ENCODE measurements at places on chromosomes 6 and 20.

DNA sequence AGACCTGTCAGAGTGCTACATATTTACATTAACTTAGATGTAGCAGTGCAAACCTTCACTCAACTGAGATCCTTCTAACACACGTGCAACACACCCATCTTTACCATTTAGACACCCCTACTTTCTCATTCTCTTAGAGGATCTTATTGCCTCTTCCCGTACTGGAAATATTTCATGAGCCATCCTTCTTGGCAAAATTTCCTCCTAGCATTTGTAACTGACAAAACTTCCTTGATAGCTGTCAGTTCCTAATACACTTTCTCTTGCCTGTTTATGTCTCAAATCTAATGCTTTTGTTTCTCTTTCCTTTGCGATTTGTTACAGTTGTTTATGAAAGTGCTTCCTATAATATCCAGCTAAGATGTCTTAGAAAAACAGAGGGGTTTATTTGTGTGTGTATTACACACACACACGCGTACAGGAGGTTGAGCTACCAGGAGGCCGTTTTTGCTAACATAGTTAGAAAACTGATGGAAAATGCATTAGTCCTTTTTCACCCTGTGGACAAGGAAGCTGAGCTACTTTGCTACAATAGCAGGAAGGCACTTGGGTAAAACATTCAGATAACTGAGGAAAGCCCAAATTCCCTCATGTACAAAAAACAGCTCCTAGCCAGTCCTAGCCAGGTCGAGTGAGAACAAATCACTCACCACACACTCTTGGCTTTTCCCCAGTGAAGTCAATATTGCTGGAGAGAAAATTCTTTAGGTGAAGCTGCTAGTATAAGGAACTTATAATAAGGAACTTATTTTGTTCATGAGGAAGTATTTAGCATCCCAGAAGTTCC is 153.6 kb downstream of the NFATC2 start:
- DNase-seq: no peak

DNA sequence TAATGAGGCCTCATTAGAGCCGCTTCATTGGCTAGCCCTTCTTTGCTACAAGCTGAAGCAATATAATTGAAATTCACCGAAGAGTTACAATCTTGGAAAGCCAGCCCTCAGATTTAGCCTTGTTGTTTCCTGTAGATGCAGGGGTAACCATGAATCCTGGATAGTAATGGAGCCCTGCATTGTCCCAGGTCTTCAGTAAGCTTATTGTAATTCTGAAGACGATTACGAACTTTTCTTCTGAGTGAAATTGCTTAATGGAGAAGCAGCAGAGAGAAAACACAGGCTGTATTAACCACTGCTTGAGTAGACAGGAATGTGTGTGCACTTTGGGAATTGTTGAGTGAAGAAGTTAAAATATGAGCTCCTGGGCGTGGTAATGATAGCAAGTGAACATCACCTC is 26.3 kb upstream of the NAA20 start:
- no peak for DNase-seq

GRCh38 chr20:58626051-58626450 is 25.0 kb upstream of the STX16 start:
- DNase-seq: no peak

DNA sequence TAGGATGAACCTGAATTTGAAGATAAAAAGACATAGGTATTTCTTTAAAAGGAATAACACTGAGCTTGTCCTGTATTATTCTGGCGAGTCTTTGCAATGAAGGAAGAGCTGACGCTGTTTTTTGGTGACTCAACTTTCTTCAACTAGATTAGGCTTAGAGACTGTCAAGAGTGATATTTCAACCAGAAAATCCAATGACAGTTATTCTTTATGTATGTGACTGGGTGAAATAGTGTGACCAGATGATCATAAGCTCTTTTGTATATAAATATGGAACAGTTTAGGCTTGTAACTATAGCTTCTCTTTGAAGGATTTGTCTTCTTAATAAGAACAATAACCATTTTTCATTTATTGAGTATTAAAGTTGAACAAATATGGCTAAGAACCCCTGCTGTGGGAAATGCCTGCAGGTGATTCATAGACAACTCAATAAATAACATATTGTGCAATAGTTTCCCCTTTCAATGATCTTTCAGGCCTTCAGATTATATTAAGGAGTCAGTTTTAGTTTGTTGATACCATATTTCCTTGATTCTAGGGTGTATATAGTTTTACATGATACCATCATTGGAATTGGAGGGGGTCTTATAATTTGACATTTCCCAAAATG is 265.6 kb upstream of the JAG1 start:
- no peak for DNase-seq

DNA sequence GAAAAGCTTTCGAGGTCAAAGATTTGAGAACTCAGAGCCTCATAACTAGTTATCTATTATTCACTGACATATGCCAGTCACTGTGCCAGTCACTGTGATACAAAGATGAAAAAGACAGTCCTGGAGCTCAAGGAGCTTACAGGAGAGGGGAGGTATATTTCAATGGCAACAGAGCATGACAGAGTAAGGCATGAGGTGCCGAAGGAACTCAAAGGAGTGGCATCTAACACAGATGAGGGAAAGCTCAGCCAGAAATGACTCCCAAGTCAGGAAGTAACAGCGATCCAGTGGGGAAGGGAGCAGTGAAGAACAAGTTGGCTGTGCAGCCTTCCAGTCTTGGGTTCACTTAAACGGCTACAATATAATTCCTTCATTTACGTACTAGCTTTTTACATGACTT is 46.6 kb downstream of the DTNBP1 start:
- no peak for DNase-seq

- no peak for DNase-seq
Observed at GRCh38 chr6:92052513-92052912, 1366.8 kb downstream of the EPHA7 start.

GRCh38 chr20:32831982-32832381 is 12.2 kb downstream of the MAPRE1 start:
- no peak for DNase-seq

- DNase-seq: no peak
Observed at GRCh38 chr20:11117808-11118528, 444.2 kb upstream of the JAG1 start.

GRCh38 chr6:18053555-18054445 is 66.4 kb upstream of the KIF13A start:
- DNase-seq: no peak

DNA sequence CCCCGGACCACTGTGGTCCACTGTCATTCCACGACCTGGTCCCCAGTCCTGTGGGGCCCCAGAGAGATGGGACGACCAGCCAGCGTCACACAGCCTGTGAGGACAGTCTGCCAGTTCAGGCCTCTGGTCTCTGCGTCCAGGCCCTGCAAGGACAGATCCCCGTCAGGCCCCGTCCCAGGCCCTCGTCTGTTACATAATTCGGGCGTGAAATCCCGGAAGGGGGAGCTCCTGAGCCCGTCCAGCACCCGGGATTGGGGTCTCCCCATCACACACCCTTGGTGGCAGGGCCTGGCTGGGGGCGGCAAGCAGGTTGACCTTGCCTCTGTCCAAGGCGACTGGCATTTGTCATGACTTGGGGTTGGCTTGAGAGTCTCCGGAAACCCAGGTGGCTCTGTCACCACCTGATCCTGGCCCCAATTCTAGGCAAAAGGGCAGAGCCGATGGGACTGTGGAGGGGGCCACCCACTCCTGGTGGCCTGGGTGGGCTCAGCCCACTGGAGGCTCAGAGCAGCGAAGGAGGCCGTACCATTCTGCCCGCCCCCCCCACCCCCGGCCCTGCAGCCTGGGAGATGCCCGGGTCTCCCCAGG is 73.8 kb upstream of the GATA5 start:
- DNase-seq: no peak

DNA sequence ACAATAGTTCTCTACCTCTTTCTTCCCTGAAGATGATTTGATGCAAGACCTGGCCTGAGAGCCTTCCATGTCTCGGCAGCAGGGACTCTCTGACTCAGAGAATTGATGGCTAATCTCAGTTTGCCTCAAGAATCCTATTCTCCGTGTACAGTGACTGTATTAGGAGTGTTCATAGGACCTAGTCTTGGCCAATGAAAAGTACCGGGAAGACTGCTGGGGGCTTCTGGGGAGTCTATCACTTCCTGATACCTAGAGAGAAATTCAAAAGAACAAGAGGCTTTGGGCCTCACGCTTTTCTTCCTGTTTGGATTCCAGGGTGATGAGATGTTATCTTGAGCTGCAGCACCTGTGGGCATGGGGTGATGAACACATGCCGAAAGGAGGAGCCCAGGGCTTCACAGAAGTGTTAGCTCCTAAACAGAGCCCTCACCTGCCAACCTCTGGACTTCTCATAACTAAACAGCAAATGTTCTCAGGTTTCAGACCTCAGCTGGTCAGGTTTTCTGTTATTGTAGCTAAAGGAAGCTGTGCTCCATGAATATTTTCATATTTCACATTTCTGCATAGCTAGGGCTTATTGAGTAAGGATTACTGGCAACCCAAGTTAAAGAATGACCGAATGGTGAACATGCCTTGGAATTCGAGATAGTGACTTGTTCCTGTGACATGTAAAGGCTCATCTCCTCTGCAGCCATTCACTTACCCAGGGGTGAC is 323.1 kb upstream of the AGPAT4 start:
- no peak for DNase-seq

DNA sequence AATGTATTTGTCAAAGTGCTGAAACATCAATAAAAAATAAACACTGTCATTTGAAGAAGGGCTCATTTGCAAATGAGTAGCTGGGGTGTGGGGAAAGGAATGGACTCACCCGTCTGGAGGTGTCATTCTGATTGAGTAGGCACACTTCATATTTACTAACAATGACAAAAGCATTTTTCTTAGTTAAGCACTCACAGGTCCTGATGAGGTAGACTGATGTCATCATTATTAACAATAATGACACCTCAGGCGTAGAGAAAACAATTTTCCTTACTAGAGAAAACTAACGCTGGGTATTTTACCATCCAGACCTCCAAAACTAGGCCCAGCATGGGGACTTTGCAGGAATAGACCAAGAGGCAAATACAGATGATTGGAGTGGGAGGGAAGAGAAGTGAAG is 76.0 kb downstream of the UNC5CL start:
- no peak for DNase-seq

- no peak for DNase-seq
Observed at GRCh38 chr6:56671651-56672461, 29.2 kb upstream of the DST start.

- no peak for DNase-seq
Observed at GRCh38 chr6:131160254-131160758, 25.0 kb downstream of the AKAP7 start.

DNA sequence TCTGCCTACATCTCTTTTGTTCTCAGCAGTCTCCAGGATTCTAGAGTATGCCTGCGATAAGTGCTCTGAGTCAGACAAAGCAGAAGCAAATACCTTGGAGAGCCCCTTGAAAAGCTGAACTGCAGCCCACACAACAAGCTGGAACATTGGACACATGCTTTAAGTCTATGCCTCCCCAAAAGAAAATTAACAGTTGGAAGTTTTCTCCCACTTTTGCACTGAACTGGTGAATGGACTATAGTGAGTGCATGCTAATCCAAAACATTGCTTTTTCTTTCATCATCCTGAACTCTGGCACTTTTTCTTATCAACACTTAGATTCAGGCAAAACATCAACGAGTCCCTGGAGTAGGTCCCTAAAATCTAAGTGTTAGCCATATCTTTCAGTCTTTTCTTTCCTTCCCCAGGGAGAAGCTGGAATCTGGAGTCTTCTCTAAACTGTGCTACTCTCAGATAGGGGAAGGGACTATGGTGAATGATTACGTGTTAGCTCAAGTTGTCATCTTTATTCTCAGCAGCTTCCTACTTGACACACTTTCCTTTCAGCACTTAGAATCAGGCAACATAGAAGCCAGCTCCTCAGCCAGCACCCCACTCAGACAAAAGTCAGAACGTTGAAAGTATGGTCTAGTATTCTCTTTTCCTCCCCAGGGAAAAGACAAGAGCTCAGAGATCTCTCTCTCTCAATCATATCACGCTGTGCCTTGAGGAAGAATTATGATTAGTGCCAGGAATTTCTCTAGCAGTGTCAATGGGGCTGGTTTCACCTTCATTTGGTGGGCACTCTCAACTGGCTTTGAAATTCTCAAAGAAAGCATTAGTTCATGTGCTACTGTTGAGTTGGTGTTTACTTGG is 811.0 kb upstream of the GJE1 start:
- DNase-seq: no peak

DNA sequence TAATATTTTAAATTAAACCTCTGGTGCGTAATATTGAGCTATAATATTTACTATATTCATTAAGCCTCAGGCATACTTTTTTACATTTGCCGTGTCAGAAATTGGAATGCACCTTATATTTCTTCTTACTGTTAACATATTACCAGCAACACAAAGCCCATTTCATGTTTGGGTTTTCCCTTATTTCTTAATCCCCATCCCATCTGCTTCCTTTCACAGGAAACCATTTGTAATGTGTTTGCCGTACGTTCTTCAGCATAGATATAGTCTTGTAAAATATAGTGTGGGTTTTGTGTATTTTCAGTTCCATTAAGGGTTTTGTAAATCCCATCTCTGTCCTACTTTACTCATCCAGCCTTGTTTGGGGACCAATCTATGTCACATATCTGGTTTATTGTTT is 6.5 kb downstream of the EYS start:
- DNase-seq: no peak

DNA sequence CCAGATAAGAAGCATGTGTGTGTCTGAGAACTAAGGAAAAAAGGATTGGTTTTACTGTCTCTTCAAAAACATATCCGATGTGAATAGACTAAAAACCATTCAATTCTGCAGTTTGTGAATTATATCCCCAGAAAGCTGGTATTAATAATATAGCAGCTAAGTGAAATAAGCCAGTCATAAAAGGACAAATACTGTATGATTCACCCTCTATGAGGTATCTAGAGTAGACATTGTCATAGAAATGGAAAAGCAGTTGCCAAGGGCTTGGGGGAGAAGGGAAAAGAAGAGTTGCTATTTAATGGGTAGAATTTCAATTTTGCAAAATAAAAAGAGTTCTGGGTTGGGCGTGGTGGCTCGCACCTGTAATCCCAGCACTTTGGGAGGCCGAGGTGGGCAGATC is 137.5 kb downstream of the ATXN1 start:
- no peak for DNase-seq

DNA sequence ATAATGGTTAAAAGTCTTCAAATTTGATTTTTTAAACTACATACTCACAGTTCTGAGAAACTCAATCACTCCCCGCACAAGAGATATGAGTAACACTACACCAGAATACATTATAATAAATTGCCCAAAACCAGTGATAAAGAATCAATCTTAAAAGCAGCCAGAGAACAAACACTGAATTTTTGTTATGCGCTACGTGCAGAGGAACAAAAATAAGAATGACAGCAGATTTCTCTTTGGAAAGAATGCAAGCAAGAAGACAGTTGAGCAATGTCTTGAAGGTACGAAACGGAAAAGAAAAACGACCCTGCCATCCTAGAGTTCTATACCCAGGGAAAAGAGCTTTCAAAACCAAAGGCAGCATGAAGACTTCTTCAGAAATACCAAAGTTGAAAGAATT is 216.7 kb downstream of the TTLL2 start:
- no peak for DNase-seq

GRCh38 chr6:152368751-152369624 is 268.2 kb downstream of the SYNE1 start:
- no peak for DNase-seq

GRCh38 chr20:57612436-57612835 is 7.8 kb downstream of the ZBP1 start:
- no peak for DNase-seq
